Dermis microvascular lymphatic vessel endothelial cell (primary cell): ENCODE measurements at places on chromosomes 1 and 21. TPM values are rescaled to one million over a fixed set of nuclear protein-coding genes. Genes with fewer than 3 reads are reported as not detected.

Gene CELF3
- not detected in 2 replicates for total RNA-seq

Gene FNDC10
- 0.39 and 1.3 TPM in 2 replicates for total RNA-seq

DNA sequence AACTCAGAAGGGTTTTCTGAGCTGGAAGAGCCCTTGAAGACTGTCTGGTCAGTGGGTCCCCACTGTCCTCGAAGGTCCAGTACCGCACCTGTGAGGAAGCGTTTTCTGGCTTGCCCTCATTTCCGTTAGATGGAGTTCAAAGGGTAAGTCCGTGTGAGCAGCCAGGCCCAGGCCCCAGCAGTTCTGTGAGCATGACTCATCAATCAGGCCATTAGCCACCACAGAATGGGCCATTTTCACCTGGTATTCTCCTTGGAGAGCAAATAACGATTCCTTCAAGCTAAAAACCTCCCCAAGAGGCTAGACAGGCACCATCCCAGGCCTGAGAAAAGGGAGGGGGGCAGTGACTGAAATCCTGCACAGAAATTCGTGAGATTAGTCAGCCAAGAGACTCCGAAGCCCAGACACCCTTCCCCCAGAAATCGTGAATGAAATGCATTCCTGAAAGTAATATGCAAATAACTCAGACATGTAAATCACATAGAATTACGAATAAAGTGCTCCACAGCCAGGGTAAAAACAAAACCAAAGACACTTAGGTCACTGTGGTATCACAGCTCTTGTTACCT, 66.0 kb downstream of the BCAR3 start:
- DNase-seq, result no peak

GRCh38 chr1:228448372-228448771, 31.7 kb upstream of the TRIM17 start:
- no peak for DNase-seq

DNA sequence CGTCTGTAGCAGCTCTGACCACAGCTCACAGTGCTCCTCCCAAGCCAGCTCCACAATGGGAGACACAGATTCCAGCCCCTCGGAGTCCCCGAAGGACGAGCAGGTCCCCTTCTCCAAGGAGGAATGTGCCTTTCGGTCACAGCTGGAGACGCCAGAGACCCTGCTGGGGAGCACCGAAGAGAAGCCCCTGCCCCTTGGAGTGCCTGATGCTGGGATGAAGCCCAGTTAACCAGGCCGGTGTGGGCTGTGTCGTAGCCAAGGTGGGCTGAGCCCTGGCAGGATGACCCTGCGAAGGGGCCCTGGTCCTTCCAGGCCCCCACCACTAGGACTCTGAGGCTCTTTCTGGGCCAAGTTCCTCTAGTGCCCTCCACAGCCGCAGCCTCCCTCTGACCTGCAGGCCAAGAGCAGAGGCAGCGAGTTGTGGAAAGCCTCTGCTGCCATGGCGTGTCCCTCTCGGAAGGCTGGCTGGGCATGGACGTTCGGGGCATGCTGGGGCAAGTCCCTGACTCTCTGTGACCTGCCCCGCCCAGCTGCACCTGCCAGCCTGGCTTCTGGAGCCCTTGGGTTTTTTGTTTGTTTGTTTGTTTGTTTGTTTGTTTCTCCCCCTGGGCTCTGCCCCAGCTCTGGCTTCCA, 22.9 kb upstream of the VPS13D start:
- no peak for DNase-seq

DNA sequence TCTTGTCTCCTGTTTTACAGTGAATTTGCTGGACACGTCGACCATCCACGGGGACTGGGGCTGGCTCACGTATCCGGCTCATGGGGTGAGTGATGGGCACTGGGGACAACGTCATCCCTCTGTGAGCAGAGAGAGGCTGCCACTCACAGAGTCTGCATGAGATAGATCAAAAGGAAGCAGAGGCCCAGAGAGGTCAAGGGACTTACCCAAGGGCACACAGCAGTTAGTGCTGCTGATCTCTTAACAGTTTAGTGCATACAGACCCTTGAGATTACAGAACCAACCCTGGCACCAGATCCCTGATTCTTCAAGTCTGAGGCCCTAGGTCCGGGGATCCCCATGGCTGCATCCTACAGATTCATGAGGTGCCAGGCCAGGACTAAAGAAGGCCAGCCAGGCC, 6.0 kb downstream of the EPHA8 start:
- DNase-seq, result no peak

DNA sequence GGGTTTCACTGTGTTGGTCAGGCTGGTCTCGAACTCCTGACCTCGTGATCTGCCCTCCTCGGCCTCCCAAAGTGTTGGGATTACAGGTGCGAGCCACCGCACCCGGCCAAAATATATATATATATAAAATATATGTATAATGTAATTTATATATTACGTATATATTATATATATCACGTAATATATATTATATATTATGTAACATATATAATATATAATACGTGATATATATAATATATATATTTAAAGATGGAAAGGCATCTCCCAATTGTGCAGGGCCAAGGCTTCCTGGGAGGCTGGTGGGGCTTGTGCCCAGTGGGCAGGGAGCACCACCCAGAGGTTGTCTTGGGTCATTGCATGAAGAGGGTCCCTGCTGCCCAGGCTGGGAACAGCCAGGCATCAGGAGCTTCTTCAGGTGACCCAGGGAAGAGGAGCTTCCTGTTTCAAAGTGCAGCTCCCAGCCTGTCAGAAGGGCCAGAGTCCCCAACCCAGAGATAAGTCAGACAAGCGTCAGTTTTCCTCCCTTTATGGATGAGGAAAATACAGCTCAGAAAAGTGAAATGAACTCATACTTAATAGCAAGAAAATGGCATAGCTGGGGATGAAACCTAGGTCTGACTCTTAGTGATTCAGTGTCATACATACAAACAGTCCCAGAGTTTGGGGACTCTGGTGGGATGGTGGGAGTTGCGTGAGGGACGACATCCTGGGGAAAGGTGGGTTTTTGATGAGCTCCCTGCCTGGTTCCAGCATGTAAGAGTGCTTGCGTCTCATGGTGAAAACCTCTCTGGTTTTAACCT, 12.0 kb downstream of the UBE2Q1 start:
- peak; percentile 75 for DNase-seq

- no peak for DNase-seq
Observed at GRCh38 chr1:204541626-204542025, 25.4 kb downstream of the MDM4 start.
